Left renal pelvis (tissue), 4 donors: ENCODE measurements at places on chromosomes 2 and 18.

GRCh38 chr2:223877721-223878410 lies 40.5 kb upstream of the AP1S3 start:
- no peak for DNase-seq

DNA sequence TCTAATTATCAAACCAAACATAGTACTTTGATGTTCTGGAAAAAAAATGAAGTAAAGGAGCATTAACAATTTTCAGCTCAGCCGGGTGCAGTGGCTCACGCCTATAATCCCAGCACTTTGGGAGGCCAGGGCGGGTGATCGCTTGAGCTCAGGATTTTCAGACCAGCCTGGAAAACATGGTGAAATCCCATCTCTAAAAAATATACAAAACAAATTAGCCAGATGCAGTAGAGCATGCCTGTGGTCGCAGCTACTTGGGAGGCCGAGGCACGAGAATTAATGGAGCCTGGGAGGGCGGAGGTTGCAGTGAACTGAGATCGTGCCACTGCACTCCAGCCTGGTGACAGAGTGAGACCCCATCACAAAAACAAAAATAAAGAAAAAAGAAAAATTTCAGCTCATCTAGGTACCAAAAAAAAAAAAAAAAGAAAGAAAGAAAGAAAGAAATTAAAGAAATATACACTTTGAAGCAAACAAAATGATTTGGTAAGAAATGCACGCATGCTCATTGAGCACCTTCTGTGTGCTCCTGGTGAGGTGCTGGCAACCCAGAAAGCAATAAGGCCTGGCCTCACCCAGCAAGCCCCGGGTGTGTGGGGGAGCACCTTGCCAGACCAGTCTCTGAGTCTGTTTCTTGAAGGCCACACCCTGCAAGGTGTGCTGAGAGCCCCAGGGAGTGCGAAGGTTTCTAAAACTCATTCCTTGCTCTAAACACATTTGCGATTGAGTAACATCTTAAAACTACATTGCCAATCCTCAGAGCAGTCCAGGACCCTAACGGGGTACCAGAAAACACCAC lies 133.5 kb downstream of the TFCP2L1 start:
- DNase-seq, result no peak

DNA sequence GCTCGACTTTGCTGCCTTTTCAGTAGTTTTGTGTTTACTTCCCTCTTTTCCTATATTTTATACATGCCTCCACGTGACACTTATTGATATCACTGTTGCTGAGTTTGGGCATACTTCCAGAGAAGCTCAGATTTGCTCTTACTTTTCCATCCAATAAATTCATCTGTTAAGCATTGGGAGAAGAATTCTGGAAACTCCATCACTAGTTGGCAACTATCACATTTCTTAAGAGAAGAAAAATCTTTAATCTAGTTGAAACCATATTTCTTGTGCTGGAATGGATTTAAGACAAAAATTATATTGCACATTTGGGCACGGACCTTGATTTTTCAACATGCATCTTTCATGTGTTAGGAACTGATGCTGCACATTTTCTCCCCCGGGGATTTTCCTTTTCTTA lies 52.6 kb upstream of the CPO start:
- no peak for DNase-seq

- DNase-seq, result no peak
Measured at GRCh38 chr2:197157879-197158537, 152.6 kb downstream of the ANKRD44 start.

GRCh38 chr2:20091305-20091991 lies 40.0 kb upstream of the LAPTM4A start:
- DNase-seq, result no peak

DNA sequence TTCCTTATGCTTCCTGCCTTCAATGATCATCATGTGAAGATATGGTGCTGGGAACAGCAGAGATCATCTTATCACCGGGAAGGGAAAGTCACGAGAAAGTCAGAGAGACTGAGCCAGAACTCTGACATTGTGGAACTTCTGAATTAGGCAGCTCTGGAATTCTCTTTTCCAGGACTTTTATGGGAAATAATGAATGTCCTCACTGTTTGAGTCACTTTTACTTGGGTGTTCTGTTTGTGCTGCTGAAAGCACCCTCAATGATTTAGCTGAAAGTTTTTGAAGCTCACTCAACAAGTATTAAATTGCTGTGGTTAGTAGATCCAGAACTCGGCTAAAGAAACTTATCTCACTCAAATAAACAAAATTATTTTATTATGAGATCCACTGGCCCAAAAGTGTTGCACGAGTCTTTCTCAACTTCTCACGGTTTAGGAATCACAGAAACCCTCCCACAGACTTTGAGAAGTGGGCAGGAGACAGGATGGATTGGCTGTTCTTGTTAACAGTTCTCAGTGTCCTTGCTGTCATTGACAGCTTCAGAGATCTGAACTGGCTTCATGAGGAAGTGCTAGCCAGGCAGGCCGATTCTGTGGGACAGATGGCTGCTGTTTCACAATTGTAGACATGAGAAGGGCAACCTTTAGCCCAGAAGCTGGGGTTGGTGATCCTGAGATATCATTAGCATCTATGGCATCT lies 26.4 kb upstream of the ATRAID start:
- DNase-seq, result no peak

DNA sequence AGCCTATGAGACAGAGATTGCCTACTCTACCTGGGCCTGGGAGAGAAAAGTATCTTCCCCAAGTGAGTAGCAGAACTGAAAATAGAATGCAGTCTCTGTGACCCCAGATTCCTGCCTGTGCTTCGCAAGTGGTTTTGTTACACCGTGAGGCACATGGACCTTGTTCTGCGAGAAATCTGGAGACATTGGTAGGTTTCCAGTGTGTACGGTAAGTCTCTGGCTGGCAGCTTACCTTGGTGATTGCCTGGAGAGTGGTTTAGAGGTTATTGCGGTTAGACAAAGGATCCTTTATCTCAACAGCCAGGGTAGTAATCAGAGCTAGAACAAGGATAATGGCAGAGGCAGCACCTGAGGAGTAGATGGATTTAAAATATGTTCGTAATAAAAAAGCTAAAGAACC lies 606.0 kb upstream of the GCFC2 start:
- DNase-seq, result no peak

GRCh38 chr2:122531290-122532071 lies 776.0 kb downstream of the TSN start:
- no peak for DNase-seq

- no peak for DNase-seq
Measured at GRCh38 chr18:39302481-39302880, 1736.9 kb upstream of the CELF4 start.

DNA sequence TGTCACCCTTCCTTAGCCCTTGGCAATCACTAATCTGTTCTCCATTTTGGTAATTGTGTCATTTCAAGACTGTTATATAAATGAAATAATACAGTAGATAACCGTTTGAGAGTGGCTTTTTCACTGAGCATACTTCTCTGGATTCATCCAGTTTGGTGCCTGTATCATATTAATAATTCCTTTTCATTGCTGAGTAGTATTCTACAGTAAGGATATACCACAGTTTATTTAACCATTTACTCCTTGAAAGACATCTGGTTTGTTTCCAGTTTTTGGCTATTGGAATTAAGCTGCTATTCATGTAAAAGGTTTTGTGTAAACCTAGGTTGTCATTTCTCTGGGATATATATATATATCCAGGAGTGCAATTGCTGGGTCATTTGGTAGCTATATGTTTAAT lies 44.6 kb upstream of the TGFA start:
- DNase-seq, result no peak

DNA sequence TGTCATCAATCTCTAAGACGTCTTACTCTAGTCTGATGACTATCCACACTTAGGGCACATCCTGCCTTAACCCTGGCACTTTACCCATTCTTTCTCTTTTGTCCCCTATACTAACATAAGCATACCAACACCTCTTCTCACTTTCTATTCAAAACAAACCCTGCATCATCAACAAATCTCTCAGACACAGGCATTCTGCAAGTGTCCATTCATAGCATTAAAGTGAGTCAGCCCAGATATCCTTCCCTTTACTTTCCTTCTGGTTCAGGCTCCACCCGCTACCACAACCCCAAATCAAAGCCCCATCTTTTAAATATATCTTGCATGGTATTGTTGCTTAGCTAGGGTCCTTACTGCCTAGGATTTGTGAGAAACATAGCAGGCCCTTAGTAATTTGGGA lies 3.8 kb downstream of the GRB14 start:
- DNase-seq, result no peak

DNA sequence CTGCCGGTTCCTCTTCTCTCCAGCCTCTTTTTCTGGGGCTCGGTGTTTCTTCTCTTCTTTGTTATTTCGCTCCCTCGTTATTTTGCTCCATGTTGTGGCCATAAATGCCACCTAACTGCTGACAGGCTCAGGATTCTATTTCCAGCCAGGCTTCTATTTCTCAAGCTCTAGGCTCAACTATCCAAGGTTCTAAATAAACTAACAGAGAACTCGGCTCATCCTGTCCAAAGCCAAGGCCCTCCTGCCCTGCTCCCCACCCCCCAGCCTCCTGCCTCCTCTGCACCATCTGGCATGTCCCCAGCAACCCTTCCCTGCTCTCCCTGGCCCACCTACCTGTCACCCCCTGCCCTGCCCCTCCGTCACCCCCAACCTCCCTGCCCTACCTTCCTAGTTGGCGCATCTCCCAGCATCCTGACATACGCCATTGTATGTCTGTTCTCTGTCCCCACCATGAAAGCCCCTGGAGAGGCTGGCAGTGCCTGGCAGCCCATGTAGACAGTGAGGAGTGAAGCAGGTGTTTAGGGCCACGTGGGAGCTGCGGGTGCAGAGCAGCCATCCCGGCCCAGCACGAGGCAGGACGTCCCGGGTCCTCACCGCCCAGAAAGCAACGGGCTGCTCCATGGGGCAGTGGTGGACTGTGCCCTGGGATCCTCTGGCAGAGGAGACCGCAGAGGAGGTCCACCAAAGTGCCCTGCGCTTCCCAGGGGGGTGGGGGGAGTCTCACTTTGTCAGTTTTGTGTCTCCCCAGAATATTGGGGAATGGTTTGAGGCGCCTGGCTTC lies 186.9 kb downstream of the TWIST2 start:
- DNase-seq, result no peak

- no peak for DNase-seq
Measured at GRCh38 chr2:29062371-29062770, 12.0 kb downstream of the PCARE start.

DNA sequence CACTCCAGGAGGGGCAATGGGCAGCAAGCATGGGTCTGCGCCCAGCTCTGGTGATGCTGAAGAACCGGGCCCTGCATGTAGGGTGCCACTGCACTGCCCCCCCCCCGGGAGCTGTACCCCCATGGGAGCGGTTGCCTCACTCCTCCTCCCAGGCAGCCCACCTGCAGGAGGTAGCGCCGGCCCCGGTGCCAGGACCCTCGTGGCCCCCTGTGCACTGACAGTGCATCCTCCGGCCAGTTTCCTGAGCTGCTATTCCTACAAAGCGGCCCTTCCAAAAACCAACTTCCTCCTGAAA lies 109.4 kb downstream of the ZNF516 start:
- no peak for DNase-seq

GRCh38 chr18:50757358-50757757 lies 62.5 kb downstream of the MRO start:
- DNase-seq, result no peak

DNA sequence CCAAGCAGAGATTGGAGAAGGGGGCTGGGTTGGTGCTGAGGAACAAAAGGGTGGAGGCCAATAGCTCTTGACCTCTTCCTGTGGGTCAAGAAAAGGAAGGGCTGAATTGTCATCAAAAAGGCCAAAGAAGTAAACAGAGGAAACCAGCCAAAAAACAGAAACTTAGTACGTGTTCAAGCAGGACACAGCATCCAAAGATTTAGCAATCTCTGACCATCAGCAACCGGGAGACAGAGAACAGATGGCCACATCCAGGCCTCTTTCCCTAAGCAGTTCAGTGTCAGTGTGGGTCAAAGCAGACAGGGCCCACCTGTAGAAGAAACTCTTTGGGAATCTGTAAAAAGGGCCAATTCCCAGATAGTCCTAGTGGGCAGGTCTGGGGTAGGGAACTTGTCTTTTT lies 2.9 kb downstream of the DNPEP start:
- no peak for DNase-seq

- no peak for DNase-seq
Measured at GRCh38 chr18:56639571-56639970, 1.2 kb upstream of the TXNL1 start.

- DNase-seq, result no peak
Measured at GRCh38 chr2:122411231-122411630, 655.8 kb downstream of the TSN start.

DNA sequence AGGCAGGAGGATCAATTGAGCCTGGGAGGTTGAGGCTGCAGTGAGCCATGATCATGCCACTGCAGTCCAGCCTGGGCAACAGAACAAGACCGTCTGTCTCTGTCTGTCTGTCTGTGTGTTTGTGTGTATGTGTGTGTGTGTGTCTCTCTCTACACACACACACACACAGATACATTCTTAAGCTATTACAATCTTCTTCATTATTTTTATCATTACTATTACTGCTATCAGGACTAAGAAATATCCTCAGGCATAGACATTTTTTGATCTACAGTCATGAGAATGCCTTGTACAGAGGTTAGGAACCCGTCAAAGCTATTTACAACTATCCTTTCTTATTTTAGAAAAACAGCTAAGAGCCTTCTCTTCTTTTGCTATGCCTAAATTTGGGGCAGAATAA lies 207.4 kb downstream of the NEDD4L start:
- no peak for DNase-seq

DNA sequence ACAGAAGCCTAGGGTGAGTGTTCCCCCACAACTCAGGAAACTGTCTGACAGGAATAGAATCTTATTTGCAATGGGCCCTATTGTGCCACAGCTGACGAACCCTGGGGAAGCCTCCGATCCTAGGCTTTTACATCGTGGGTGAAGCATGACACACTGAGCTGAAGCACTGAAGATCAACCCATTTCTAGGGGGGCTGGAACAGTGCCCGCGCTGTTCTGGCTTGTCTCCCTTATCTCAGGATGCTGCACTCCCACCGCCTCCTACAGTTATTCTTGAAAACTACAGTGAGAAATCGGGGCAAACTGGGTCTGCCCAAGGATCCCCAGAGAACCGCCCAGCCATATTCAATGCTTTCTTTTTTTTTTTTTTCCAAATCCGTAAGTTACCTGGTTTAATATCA lies 41.1 kb downstream of the NETO1 start:
- DNase-seq, result no peak

DNA sequence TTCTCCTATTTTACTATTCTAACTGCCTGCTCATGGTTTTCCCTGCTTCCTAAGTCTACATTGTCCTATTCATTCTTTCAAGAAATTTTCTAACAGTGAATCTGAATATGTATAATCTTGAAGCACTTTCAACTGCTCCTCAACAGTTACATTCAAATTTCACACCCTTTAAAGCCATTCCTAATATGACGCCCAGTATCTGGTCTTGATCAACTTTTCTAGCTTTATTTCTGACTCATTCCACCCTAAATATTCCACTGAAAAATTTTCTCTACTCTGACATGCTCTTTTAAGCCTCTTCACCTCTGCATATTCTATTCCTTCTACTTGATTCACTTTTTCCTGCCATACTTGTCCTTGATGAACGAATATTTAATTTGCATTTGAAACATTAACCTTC lies 1893.9 kb upstream of the PIK3C3 start:
- no peak for DNase-seq

GRCh38 chr2:150549381-150549780 lies 61.9 kb upstream of the RND3 start:
- no peak for DNase-seq

GRCh38 chr18:44502790-44503189 lies 177.9 kb upstream of the SETBP1 start:
- DNase-seq, result no peak

GRCh38 chr2:152433289-152433688 lies 98.3 kb downstream of the FMNL2 start:
- DNase-seq, result no peak

- no peak for DNase-seq
Measured at GRCh38 chr2:162058973-162059668, 14.9 kb downstream of the DPP4 start.

GRCh38 chr2:19321946-19322345 lies 36.5 kb downstream of the OSR1 start:
- DNase-seq, result no peak
